ENCODE measurements at places on chromosomes 3 and 15. TPM values are rescaled to one million over a fixed set of nuclear protein-coding genes. Genes with fewer than 3 reads are reported as not detected.

- DNase-seq: no peak
These were observed 9.5 kb downstream of the RPSA start for GRCh38 chr3:39415983-39416382.

DNA sequence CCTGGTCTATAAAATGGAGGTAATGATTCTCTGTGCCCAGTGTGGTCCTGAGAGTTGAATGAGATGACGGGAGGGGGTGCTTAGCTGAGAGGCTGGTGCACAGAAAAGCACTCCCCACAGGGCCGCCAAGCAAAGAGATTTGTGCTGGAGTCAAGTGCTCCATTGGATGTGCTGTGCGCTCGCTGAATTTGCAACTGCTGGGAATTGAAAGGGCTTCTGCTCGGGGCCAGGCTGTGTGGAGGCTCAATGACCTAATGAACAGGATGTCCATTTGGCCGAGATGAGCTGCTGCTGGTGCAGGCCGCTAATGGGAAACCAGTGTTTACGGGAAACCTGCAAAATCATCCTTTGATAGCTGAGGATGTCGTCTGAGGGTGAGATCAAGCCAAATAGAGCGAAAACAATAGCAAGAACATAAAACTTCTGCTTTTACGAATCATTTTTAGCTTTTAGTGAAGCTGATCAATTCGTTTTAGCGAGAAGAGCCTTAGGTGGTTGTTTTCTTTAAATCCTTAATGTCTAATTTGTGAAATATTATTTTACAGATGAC, 211.7 kb downstream of the GABRG3 start:
- DNase-seq: no peak

The THRB gene
- 4.6 TPM for total RNA-seq

GRCh38 chr3:144511346-144511745, 539.7 kb downstream of the DIPK2A start:
- no peak for DNase-seq

DNA sequence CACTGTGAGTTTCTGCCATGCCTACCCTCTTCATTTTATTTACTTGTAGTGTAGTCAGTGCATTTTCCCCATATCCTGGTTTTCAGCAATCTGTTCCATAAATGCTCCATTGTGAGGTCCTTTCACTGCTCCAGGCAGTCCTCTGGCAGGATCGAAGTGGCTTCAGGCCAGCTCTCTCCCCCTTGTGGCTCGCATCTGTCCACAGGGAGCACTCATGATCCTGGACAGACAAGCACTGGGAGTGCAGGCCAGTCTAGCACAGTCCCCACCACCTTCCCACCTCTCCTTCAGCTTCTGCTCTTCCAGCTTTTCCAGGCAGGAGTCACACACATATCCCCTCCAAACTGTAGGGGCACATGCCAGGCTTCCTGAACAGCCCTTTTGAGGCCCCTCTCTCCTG, 173.6 kb downstream of the PPM1L start:
- DNase-seq: no peak
